ENCODE measurements at places on chromosomes 1 and 21.

DNA sequence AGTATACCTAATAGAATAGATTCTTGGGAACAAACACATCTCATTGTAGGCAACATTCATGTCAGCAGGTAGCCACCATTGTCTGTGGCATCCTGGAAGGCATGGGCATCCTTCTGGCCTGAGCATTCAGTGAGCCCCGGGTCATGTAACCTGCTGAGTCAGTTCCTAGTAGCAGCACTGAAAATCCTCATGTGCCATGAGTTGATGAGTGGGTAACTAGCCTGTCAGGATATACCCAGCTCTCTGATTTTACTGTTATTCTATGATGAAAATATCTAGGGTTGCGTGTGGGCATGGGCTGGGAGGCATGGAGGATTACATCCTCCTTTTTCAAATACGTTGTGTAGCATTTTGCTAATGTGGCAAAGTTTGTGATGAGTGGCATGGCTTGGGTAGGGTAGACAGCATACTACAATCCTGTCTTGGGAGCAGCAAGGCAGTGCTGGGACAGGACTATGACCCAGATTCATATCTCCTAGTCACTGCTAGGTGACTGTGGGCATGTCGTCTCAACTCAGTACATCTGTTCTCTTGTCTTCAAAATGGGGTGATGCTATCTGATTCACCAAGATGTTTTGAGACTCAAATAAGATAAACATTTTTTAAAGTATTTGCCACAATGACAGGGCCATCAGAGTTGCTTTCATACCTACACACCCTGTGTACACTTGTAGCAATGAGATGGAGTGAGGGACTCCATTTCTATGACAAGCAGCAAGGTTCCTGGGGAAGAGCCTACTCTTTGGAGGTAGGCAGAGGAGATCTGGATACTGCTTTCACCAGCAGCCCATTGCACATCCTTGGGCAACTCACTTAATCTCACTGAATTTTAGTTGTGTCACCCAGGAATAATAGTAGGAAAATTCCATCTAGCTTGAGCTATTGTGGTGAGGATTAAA, 62.5 kb downstream of the CD58 start:
- no peak for DNase-seq

- no peak for DNase-seq
These were observed 118.7 kb upstream of the ZBTB40 start for GRCh38 chr1:22332795-22333499.

DNA sequence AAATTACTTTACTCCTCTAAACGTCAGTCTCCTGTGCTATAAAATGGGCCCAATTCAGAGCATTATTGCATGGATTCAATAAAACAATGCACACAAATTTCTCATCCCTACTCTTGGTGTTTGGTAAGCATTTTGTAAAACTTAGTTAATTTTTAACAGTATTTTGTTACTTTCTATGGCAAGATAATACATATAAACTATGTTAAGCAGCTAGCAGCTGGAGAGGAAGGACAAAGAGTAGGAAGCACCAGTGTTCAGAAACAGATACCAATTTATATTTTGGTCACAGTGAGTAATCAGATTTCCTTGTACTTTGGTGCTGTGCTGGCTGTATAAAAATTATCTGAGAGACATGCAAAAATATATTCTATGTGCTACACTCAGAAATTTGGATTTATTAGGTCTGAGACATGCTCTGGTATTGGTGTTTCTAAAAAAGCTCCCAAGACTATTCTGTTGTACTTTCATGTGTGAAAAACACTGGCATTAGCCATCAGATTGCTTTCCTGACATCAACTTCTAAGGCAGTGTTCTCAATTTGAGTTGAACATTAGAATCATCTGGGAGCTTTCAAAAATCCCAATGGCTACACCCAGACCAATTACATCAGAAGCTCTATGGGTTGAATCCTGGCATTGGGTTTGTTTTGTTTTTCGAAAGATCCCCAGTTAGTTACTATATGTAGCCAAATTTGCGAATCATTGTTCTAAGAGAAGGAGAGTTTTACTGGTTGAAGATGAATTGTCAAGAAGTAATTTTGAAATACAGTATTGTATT, 100.3 kb upstream of the C1orf87 start:
- DNase-seq, result no peak

DNA sequence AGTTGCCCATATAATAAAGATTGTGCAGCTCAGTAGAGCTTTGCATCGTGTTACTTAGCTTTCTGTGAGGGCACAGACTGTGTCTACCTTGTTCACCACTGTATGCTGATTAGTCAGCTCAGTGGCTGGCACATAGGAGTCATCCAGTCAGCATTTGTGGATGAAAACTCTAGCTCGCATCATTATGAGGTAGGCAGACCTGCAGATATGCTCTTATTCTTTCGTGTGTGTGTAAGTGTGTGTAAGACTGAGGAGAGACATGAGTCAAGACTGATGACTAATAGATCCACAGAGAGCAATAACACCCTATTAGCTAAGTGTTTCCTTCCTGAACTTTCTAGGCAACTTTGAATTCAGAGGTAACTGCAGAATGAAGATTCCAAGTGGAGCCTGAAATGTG, 17.1 kb downstream of the TTF2 start:
- peak; percentile 92 for DNase-seq

DNA sequence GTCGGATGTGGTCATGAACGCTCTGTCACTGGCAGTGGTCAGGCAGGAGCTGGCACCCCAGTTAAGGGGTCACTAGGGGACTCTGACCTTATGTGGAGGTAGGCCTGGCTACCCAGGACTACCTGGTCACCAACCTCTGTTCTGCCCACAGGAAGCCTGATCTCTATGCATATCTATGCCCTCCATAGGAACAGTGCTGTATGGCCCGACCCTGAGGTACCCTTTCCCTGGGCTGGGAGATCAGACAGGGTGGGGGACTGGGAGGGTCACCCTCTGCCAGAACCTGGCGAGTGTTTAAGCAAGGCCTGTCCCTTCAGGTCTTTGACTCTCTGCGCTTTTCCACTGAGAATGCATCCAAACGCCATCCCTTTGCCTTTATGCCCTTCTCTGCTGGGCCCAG, 19.0 kb downstream of the CYP4B1 start:
- DNase-seq, result no peak

GRCh38 chr1:168261390-168261789, 19.3 kb upstream of the TBX19 start:
- DNase-seq, result peak; percentile 56

GRCh38 chr1:17678011-17678410, 77.1 kb upstream of the ACTL8 start:
- DNase-seq, result no peak
